NCI-H2171 treated with DMSO at 0.1 percent for 48 hours (cell line): ENCODE measurements at places on chromosomes 7 and 10.

- no peak for DNase-seq
Observed at GRCh38 chr10:17175551-17175950, 25.9 kb downstream of the TRDMT1 start.

- no peak for DNase-seq
Observed at GRCh38 chr7:143909863-143910262, 7.9 kb upstream of the TCAF1 start.

DNA sequence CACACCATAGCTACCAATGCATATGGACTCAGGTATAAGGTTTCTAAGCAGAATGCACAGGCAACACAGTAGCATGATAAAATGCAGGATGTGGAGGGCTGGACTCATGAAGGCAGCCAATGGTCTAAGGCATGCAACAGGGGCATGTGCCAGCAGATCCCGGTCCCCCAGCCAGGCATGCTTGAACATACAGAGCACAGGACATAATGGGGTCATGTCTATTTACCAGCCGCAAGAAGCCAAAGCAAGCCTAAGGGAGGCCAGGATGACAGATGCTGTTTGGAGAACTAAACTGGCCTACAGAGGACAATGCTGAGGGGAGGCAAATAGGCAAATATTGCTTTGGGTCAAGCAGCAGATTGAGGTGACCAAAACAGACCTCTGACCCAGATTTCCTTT is 60.0 kb upstream of the PDLIM1 start:
- no peak for DNase-seq

GRCh38 chr7:75916259-75916658 is 1.3 kb downstream of the POR start:
- DNase-seq, result no peak

DNA sequence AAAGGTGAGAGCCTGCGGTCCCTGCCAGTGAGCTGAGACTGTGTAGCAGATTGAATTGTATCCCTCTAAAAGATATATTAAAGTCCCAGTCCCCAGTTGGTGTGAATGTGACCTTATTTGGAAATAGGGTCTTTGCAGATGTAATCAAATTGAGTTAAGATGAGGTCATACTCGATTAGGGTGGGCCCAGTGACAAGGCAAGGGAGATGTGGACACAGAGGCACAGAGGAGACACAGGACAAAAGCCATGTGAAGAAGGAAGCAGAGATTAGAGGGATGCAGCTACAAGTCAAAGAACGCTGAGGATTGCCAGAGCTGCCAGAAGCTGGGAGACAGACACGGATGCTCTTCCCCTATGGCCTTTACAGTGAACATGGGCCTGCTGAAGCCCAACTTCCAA is 104.3 kb downstream of the CLEC2L start:
- DNase-seq, result no peak

DNA sequence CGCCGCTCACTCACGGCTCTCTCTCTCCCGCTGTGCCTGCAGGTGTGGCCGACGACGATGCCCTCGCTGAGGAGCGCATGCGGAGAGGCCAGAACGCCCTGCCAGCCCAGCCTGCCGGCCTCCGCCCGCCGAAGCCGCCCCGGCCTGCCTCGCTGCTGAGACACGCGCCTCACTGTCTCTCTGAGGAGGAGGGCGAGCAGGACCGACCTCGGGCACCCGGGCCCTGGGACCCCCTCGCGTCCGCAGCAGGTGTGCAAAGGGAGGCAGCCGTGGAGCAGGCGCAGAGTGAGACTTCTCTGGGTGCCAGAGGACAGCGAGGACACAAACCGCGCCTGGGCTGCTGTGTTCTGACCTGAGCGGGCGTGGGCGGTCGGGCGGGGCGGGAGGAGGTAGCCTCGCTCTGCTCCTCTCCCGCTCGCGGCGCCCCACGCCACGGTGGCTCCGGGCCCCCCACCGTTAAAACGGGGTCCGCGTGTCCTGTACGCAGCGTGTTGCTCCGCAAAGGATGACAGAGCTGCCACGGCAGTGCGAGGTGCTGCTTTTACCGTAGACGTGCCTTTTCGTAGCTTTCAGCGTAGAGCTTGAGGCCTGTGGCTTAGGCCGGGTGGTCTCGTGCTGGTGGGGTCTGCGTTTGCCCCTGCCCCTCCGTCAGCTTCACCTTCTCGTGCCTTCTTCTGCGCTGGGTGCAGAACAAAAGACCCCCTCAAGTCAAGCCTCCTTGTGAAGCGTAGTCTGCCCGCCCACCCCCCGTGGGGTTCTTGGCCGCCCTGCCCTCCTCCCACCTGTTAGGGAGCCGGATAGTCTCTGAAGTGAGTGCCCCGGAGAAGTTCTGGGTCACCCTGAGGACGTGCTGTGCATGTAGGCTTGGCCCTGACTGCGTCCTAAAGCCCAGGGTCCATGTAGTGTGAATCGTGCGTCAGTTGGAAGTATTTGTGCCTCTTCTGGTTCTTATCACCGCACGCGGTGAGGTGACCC is 73.2 kb downstream of the DNAJB6 start:
- no peak for DNase-seq

DNA sequence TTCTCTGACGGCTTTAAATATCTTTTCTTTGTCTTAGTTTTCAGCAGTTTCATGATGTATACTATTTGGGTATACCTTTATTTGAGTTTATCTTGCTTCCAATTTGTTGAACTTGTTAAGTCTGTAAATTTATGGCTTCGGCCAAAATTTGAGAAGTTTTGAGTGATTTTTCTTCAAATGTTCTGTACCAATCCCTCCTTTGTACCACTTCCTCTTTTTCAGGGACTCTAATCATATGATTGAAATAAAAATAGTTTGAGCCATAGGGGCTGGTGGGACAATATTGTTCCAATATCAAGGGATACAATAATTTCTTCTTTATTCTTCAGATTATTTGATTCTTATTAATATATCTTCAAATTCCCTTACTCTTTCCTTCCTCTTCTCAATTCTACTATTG is 43.1 kb upstream of the CTTNBP2 start:
- DNase-seq, result no peak

GRCh38 chr7:106022193-106022821 is 59.2 kb downstream of the CDHR3 start:
- DNase-seq, result peak; percentile 89

- DNase-seq, result no peak
Observed at GRCh38 chr7:48421357-48421756, 250.1 kb downstream of the ABCA13 start.

DNA sequence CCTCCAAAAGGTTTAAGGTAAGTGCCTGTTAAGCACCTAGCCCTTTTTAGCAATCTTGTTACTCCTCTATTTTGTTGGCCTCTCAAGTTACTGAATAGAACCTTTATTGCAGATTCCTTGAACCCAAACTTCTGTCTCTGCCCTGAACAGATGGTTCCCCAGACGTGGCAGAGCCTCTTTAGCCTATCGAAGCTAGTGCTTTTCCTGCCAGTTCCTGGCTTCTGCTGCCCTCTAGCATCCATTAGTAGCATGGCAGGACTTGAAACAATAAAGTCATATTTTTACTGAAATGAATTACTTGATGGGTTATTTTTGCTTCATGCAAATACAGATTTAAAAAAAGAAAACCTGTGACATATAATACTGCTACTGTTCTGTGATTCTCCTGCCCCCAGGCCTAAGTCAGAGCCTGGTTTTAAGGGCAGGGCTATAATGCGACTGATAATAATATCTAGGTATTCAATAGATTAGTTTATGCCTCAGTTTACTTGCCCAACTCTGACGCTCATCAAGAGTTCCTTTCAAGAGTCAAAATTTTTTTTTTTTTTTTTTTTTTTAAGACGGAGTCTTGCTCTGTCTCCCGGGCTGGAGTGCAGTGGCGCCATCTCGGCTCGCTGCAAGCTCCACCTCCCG is 84.3 kb upstream of the PHF14 start:
- DNase-seq, result peak; percentile 84

DNA sequence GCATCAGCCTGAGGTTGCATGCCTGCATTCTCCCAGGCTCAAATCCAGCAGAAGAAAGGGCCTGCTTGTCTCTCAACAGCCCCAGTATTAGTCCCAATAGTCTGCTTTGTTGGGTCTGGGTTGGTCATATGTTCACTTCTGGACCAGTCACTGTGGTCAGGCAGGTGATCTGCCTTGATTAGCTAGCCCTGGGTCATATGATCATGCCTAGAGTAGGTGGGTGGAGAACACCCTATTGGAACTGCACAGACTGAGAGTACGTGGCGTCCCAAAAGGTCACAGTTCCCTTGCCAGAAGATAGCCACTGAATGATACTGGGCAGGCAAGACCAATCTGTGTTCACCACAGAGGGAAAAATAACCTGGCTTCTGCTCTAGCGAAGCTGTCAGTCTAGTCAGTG is 80.1 kb downstream of the SH2D4B start:
- DNase-seq, result no peak

GRCh38 chr10:48279081-48279751 is 4.7 kb upstream of the FRMPD2 start:
- no peak for DNase-seq

- no peak for DNase-seq
Observed at GRCh38 chr10:112461029-112461887, 14.2 kb downstream of the VTI1A start.

GRCh38 chr7:68706291-68706690 is 892.0 kb upstream of the AUTS2 start:
- DNase-seq, result no peak

DNA sequence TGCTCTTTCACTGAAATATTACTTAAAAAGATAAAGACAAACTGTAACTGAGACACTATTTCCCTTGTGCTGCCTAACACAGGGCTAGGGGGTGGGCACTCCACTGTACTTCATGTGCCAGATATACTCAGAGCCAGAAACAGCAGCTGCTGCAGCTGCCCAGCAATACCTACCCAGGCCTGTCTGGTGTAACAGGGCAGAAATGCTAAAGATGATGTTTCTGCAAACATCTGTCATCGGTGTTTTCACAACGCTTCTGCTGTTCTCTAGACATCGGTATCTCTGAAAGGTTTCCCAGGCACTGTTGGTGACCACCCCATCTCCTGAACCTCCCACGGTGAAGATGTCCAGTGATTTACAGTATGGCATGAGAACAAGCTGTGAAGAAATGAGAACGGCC is 42.7 kb downstream of the LAMB1 start:
- peak; percentile 75 for DNase-seq

DNA sequence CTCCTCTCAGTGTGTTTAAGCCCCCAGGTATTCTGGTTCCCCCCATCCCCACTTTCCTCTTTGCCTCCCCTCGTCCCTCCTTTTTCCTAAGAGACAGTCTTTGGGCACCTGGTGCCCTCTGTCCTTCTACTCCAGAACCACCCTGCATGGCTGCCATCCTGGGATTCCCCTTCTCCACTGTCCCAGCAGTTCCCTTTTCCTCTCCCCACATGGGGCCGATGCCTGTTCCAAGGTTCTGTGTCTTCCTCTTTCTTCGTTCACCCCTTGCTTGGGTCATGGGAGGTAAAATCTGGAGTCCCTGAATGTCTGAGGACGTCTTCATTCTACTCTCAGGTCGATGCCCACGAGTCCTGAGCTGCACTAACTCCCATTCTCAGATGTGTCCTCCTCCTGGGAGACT is 120.8 kb downstream of the TAX1BP1 start:
- no peak for DNase-seq

GRCh38 chr7:123944395-123944794 is 19.4 kb downstream of the SPAM1 start:
- DNase-seq, result no peak

GRCh38 chr7:30923009-30923773 is 11.5 kb downstream of the AQP1 start:
- no peak for DNase-seq

GRCh38 chr10:77087366-77087765 is 550.2 kb downstream of the KCNMA1 start:
- DNase-seq, result no peak

GRCh38 chr7:85081392-85081791 is 105.5 kb downstream of the SEMA3D start:
- no peak for DNase-seq

DNA sequence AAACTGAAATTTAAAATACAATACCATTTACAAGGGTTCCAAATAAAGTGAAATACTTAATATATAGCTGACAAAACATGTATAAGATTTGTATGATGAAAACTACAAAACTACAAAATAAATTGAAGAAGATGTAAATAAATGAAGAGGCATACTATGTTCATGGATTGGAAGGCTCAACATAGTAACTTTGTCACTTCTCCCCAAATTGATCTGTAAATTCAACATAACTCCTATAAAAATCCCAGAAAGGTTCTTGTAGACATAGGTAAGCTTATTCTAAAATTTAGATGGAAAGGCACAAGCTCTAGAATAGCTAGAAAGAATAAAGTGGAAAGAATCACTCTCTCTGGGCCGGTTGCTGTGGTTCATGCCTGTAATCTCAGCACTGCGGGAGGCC is 24.2 kb upstream of the NFKB2 start:
- no peak for DNase-seq

- no peak for DNase-seq
Observed at GRCh38 chr10:104446151-104446550, 92.5 kb downstream of the CFAP58 start.

GRCh38 chr7:85294176-85294575 is 107.3 kb upstream of the SEMA3D start:
- no peak for DNase-seq

DNA sequence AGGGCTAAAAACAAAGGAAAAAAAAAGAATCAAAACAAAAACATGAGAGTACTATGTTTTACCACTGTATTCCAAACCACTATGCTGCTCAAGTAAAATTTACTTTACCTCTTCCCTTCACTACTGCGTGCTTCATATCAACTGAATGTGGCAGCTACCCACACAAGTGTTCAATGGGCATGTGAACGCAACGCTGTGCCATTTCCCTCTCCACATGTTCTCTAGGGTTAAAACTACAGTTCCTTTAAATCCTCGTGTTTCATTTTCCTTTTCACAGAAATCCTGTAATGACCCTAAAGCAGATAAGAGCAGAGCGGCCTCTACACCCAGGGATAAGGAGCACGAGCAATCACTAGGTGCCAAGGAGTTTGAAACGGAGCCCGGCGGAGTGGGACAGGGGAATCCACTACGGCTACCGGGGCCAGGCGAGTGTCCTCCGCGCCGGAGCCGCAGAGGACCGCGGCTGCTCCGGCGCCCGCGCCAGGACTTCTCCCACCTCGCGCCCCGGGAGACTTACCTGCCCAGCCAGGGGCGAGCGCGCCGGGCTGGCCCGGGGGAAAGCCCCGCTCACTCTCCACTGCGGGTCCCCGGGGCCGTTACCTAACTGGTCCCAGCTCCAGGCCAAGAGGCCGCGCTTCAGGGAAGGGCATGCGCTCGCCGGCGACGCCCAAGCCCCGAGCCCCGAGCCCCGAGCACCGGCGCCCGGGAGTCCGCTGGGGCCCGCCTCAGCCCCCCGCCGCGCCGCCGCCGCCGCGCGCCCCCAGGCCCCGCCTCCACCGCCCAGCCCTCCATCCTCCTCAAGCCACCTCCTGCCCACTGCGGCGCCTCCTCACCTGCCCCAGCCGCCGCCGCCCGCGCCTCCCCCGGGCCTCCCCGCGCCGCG is 711 bp downstream of the NAMPT start:
- DNase-seq, result peak; percentile 67

- no peak for DNase-seq
Observed at GRCh38 chr7:66905278-66905677, 15.7 kb upstream of the TMEM248 start.

- DNase-seq, result no peak
Observed at GRCh38 chr7:4040109-4040928, 641.8 kb upstream of the FOXK1 start.

GRCh38 chr7:99473315-99473596 is 566 bp downstream of the ZNF789 start:
- peak; percentile 56 for DNase-seq

GRCh38 chr7:94374231-94374630 is 20.5 kb upstream of the COL1A2 start:
- no peak for DNase-seq

GRCh38 chr7:41955893-41956675 is 253.2 kb upstream of the INHBA start:
- DNase-seq, result peak; percentile 28

GRCh38 chr7:92010215-92010614 is 69.6 kb downstream of the AKAP9 start:
- no peak for DNase-seq
